ENCODE measurements at places on chromosomes 6 and 20. TPM values are rescaled to one million over a fixed set of nuclear protein-coding genes. Genes with fewer than 3 reads are reported as not detected.

The EPHA7 gene
- total RNA-seq, result under 0.01 TPM

The BHLHE23 gene
- not detected for total RNA-seq

The BMP6 gene
- total RNA-seq, result 0.21 TPM

The HBS1L gene
- 128 TPM for total RNA-seq

The OR2B3 gene
- total RNA-seq, result not detected

The CDH4 gene
- total RNA-seq, result 8.9 TPM

The SCGN gene
- total RNA-seq, result not detected

The CST5 gene
- not detected for total RNA-seq

The SLC32A1 gene
- total RNA-seq, result not detected

The PLTP gene
- 117 TPM for total RNA-seq

The CEP57L1 gene
- total RNA-seq, result 16.0 TPM

The ACTR5 gene
- total RNA-seq, result 10.3 TPM

The ZFP57 gene
- total RNA-seq, result under 0.01 TPM

The VIP gene
- total RNA-seq, result 0.14 TPM

The ROS1 gene
- total RNA-seq, result under 0.01 TPM

The MCHR2 gene
- not detected for total RNA-seq

The DTNBP1 gene
- total RNA-seq, result 10.3 TPM

The SLC39A7 gene
- 66.9 TPM for total RNA-seq

The COL21A1 gene
- 9.9 TPM for total RNA-seq

The DYNLT2 gene
- total RNA-seq, result 0.68 TPM

The SMOC2 gene
- total RNA-seq, result 0.14 TPM

The ECT2L gene
- 0.34 TPM for total RNA-seq

The TUBB1 gene
- not detected for total RNA-seq

The MYO6 gene
- 31.1 TPM for total RNA-seq

The PARD6B gene
- 14.8 TPM for total RNA-seq

The AFG1L gene
- 5.1 TPM for total RNA-seq

The NOTCH4 gene
- total RNA-seq, result 0.28 TPM

The NINL gene
- 6.5 TPM for total RNA-seq

The TPBG gene
- 134 TPM for total RNA-seq

The TPD52L1 gene
- total RNA-seq, result 324 TPM

The MLIP gene
- 2.8 TPM for total RNA-seq

The TMEM244 gene
- total RNA-seq, result not detected

The LRRC73 gene
- total RNA-seq, result 0.34 TPM

The MYLK2 gene
- total RNA-seq, result not detected

The BTNL2 gene
- total RNA-seq, result not detected

The FAM50B gene
- 9.4 TPM for total RNA-seq

The OPN5 gene
- not detected for total RNA-seq
